ENCODE measurements at places on chromosomes 13 and 19.

DNA sequence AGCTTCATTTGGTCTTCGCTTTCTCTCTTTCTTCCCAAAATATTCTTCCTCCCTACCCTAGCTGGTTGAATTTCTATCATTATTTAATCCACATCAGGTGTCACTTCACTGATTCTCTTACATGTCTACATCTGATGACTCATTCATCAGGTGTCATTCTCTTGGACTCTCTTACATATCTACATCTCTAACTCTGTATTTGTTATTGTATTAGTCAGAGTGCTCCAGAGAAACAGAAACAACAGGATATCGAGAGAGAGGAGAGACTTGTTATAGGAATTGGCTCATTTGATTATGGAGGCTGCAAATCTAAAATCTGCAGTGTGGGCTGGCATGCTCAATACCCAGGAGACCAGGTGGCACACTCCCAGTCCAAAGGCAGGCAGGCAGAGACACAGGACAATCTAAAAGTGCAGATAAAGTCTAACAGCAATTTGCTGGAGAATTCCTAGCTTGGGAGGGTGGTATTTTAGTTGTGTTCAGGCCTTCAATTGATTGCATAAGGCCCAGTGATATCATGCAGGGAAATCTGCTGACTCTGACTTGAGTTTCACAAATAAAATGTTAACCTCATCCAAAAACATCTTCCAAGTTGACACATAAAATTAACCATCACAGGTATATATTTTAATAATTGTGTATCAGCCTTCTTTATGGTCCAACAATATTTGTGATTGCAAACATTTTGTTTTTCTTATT lies 541.4 kb upstream of the SLITRK5 start:
- DNase-seq: no peak

DNA sequence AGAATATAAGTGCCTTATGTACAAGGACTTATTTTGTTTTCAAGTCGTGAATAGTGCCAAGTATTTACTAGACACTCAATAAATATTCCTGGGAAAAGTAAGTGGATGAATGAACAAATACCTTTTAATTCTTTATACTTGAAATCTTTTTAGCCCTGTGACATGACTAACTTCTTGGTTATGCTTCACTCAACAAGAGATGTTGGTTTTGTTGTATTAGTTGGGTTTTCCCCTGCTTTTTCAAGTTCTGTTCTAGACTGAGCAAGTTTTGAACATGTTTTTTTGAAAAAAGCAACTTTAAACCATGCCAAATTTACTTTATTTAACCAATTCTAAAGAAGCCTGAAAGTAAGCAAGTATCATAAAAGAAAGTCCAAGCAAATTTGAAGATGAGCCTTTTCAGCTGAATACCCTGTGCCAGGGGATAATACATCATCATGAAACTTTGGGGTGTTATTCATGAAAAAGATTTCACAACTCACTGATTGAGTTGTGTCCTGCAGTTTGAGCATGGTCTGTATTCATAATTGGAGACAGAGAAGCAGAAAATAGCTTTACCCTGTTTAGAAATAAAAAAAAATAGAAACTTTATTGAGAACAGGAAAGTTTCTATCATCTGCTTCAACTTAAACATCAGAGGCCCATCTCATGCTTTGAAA lies 11.1 kb downstream of the LMO7 start:
- no peak for DNase-seq

- no peak for DNase-seq
These were observed 20.8 kb downstream of the TNFSF14 start for GRCh38 chr19:6649185-6649584.

DNA sequence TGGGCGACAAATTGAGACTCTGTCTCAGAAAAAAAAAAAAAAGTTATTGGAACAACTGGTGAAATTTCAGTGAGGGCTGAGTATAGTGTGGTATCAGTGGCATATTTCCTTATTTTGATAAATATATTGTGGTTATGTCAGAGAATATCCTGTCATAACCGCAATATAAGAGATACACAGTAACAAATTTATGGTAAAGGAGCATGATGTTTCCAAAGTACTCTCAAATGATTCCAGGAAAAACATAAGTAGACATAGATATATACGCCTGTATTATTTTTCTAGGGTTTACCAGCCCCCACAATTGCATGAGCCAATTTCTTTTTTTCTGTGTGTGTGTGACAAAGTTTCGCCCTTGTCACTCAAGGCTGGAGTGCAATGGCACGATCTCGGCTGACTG lies 5.7 kb upstream of the C5AR1 start:
- no peak for DNase-seq

- no peak for DNase-seq
These were observed 3.6 kb downstream of the GJA3 start for GRCh38 chr13:20157151-20157796.

DNA sequence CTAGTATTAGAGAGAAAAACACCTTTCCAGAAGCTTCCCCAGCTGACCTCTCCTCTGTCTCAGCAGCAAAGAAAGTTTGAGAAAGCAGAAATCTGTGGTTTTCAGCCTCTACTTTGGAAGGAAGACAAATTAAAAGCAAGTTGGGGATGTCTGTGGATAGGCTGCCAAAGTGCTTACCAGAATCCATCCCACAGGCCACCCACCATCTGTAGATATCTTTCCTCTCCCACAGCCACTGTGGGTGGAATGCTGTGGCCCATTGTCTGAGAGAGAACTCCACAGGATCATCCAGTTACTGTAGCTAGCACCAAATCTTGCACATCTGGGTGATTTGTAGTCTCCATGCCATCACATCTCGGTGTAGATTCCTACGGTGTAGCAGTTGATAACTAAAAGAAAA lies 133.5 kb downstream of the DNAJC15 start:
- DNase-seq: no peak

DNA sequence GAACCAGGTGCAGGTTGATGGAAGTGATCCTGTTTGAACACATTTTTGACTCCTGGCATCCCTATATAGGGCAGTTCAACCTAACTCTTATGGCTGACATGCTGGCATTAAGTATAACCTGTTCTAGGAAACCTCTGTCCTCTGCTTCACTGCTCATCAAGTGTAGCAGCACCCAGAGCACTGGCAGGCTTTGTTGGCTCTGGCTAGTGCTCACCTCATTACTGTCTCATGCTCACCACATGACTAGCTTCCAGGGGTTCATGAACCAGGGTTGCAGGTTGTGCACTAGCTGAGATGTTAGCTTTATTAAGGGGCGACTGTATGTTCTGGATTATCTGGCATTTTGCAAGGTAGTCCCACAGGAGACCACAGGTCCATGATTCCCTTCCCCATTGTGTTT lies 63.6 kb downstream of the B3GLCT start:
- no peak for DNase-seq

DNA sequence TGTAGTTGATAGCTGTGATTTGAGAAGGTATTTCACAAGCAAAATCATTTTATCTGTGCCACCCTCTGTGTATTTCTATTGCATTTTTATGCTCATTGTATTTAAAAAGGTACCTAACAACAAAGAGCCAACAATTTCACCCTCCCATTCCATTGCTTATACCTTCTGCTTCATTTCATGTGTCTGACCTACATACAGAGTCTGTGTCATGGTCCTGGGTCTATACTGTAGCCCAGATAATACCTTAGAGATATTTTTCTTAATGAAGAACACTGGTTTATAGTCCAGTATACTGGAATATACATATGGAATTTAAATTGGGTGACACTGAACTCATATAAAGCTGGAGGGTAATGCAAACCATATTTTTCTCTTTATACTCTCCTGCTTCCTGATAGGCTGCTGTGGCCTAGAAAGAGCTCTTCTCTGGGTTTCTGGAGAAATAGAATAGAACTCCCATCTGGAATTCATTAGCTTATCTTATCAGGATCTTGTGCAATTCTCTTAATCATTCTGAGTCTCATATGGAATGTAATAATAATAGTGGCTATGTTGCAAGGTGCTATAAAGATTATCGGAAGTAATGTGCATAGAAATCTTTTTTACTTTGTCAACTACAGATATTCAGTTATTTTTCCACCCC lies 31.8 kb upstream of the SPART start:
- DNase-seq: no peak

DNA sequence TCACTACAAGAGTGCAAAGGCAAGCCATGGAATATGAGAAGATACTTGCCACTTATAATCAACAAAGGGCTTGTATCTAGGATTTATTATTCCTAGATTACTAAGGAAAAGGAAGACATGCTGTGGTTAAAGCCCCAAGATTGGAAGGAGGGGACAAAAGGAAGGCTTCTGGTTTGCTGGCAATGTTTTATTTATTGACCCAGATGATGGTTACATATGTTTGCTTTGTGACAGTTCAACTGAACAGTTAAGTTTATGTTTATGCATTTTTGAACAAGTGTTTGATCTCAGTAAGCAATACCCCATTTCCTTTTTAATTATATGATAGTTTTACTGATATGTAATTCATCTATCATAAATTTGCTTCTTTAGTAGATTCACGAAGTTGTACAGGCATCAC lies 40.3 kb downstream of the CDADC1 start:
- no peak for DNase-seq

DNA sequence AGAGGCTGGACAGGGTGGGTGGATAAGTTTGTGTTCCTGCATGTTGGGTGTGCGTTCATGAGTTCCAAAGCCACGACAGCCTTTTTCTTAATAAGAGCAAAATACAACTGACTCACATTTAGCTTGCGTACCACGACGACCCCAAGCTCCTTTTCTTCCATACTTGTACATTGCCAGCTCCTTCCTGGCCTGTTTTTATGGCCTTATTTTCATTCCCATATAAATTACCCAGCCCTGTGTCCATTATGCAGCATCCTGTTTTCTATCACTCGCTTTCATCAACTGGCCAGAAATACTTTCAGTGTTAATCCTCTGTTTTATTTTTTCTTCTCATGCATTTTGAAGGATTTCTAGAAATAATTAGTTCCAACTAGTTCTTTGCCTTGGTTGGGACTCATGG lies 499.1 kb downstream of the FOXO1 start:
- DNase-seq: no peak

- peak; percentile 51 for DNase-seq
These were observed 8.9 kb downstream of the RTBDN start for GRCh38 chr19:12825254-12826131.

DNA sequence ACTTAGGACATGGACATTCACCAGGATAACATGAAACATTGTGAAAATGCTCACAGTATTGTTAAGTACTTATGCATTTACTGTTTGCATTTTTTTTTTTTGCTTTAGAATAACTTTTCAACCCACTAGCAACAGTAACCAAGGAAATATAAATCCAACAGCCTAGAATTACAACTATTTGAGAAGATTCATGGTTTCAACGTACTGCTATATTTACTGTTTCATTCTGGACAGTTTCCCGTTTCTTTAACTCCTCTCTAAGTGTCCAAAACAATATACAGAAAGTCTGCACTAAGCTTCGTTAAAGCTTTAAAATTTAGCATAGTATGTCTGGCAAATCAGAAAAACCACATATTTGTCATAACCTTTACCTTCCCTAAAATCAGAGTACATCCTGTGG lies 2.7 kb downstream of the SMAD9 start:
- no peak for DNase-seq

All from activated CD4-positive, alpha-beta T cell treated with anti-CD3 and anti-CD28 coated beads, Interleukin-2, amount 50 U/mL, for 48 hours (primary cell).